ENCODE measurements at places on chromosomes 13 and 19. TPM values are rescaled to one million over a fixed set of nuclear protein-coding genes. Genes with fewer than 3 reads are reported as not detected.

GRCh38 chr13:112998521-112999280, 29.7 kb downstream of the MCF2L start:
- no peak for ATAC-seq

GRCh38 chr13:26992951-26993719, 178.5 kb downstream of the USP12 start:
- no peak for ATAC-seq

- ATAC-seq = no peak
Observed at GRCh38 chr19:17411801-17412200, 6.4 kb upstream of the BST2 start.

GRCh38 chr19:53909471-53910169, 542 bp downstream of the CACNG7 start:
- no peak for ATAC-seq

- no peak for ATAC-seq
Observed at GRCh38 chr13:30300596-30300995, 6.8 kb downstream of the KATNAL1 start.

DNA sequence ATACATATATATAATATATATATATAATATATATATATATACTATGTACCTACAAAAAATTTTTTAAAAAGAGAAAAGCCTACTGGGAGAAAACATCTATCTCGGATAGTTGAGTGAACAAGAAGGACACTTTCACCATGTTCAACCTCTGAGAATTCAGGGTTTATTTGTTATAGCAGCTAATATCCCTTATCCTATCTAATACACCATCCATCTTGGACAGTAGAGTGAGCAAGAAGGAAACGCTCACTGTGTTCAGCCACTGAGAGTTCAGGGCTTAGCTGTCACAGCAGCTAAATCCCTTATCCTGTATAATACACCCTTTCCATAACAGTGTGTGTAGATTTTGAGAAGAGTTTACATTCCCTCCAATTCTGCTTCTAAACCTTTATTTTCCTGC, 38.1 kb upstream of the CACNA1A start:
- no peak for ATAC-seq

- peak; percentile 31 for ATAC-seq
Observed at GRCh38 chr19:47406711-47407416, 12.5 kb downstream of the MEIS3 start.

DNA sequence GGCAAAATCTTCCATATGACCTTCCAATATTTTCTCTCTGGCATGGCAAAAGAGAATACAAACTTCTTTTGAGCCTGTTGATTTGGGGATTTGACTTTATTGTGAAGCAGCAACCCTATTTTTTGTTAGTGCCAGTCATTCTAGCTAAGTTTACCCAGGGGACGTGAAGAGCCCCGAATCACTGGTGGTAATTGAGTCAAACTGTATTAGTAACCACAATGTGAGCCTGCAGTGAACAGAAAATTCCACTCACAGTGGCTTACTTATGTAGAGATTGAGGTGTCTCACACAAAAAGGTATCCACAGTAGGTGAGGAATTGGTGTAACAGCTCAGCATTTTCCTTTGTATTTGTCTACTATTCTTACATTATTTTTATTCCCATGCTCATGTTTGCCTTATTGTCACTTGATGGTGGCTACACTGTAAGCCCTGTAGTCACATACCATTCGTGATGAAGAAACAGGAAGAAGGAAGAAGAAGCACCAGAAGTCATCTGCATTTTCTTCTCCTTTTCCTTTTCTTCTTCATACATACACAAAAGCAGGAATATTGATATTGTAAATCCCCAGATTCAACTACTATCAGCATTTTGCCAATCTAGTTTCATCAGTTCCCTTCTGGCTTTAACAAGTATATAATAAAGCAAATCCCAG, 33.3 kb upstream of the MYCBP2 start:
- no peak for ATAC-seq

GRCh38 chr19:13022111-13022858, 27.0 kb downstream of the NFIX start:
- ATAC-seq = peak; percentile 23

- ATAC-seq = peak; percentile 31
Observed at GRCh38 chr19:10593820-10594637, 6.9 kb upstream of the AP1M2 start.

- ATAC-seq = no peak
Observed at GRCh38 chr13:34034411-34034810, 216.5 kb downstream of the RFC3 start.

DNA sequence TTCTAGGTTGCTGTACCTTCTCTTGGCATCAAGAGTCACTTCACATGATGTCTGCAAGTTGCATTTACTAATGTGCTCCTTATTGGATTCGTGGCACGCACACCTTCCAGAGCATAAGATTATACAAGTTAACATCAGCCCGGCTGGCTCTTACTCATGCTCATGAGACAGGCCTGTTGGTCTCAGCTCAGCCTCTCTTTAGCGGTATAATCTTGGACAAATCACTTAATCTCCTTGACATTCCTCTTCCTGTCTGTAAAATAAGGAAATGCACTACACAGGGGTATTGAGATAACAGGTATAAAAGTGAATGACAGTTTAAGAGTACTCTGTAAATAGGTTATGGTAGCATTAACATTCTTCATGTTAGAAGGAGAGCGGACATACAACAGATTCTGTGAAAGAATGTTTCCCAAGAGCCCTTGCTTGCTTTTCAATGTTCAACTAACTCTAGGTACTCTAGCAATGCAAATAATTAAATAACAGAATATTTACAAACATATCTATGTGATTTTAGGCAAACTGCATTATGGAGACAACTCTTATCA, 181.1 kb downstream of the FGF14 start:
- ATAC-seq = no peak

DNA sequence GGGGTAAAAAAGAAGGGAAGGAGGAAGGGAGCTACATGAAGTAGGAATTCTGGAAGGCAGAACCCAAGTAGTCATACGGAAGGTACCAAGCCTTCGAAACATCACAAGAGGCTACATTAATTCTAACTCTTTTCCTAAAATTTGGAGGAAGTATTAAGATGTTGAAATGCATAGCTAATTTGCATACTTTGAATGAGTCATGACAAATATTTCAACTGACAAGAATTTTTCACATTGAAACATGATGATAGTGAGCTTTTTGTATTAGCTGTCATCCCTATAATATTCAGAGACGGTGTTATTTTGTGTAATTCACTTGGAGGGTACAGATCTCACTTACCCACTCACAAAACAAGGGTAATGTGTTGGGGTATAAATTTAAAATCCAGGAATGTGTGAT, 9.1 kb upstream of the ACOD1 start:
- ATAC-seq = peak; percentile 29

IRGC gene
- not detected for total RNA-seq

NANOS3 gene
- total RNA-seq = not detected

CNN1 gene
- total RNA-seq = 8.3 TPM

ZNF835 gene
- 0.04 TPM for total RNA-seq

ICAM1 gene
- 3.5 TPM for total RNA-seq

SGCG gene
- total RNA-seq = 0.24 TPM

BEST2 gene
- total RNA-seq = not detected

LSR gene
- 66.6 TPM for total RNA-seq

All from esophagus mucosa (tissue), 1 donor.